ENCODE measurements at places on chromosomes 1 and 21.

DNA sequence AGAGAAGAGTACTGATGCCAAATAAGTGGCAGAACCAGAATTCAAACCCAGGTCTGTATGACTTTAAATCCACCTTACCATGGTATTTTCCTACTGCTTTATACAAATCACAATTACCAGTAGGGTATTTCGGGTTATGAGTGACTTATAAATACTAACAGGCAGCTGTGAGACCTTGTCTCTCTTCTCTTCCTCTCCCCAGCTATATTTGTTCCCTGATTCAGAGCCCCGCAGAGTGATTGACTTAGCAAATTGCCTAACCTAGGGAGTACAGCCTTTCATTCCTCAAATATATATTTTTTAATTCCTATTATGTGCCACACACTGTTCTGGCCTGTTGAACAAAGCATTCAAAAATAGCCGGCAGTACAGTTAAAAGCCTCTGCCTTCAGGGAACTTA, 168.0 kb downstream of the CLEC20A start:
- H3K4me3 ChIP-seq, result no peak overlapping the region
- H3K4me1 ChIP-seq, result peaks cover 3% of the 10 kb centered on the region
- no peaks in the 10 kb centered on the region for H3K36me3 ChIP-seq
- H3K27me3 ChIP-seq, result no peaks in the 10 kb centered on the region
- H3K27ac ChIP-seq, result no peak overlapping the region

GRCh38 chr1:225655509-225656258, 2.8 kb upstream of the ENAH start:
- peak overlapping the region; percentile 24 for H3K4me3 ChIP-seq
- H3K36me3 ChIP-seq, result no peaks in the 10 kb centered on the region
- H3K27me3 ChIP-seq, result no peaks in the 10 kb centered on the region
- H3K27ac ChIP-seq, result peak overlapping the region; percentile 95
- DNase-seq, result peak; percentile 100

- no peaks in the 10 kb centered on the region for H3K4me1 ChIP-seq
- no peaks in the 10 kb centered on the region for H3K27me3 ChIP-seq
Observed at GRCh38 chr1:48889082-48889481, 112.4 kb upstream of the BEND5 start.

DNA sequence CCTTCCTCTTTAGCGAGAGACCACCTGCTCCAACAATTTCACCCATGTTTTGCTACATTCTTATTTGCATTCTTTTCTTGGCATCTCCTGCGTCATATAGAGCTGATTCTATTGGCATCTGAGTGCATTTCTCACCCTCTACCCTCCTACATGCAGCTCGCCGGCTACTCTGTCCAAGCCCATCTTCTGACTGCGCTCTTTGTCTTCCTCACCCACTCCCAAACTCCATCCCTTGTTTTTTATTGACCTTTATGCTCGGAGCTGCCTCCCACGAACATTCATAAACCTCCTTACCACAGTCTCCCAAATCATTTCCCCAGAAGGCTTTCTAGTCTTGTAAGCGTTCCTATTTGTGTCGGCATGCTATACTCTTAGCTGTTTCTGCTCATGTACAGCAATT, 33.6 kb upstream of the FMN2 start:
- no peak for DNase-seq
- no peak overlapping the region for H3K4me3 ChIP-seq
- H3K4me1 ChIP-seq, result no peaks in the 10 kb centered on the region
- no peaks in the 10 kb centered on the region for H3K27me3 ChIP-seq
- H3K27ac ChIP-seq, result no peak overlapping the region
- no peaks in the 10 kb centered on the region for H3K36me3 ChIP-seq

All from astrocyte (in vitro differentiated cells and primary cell).